ENCODE measurements at places on chromosomes 1 and 21.

DNA sequence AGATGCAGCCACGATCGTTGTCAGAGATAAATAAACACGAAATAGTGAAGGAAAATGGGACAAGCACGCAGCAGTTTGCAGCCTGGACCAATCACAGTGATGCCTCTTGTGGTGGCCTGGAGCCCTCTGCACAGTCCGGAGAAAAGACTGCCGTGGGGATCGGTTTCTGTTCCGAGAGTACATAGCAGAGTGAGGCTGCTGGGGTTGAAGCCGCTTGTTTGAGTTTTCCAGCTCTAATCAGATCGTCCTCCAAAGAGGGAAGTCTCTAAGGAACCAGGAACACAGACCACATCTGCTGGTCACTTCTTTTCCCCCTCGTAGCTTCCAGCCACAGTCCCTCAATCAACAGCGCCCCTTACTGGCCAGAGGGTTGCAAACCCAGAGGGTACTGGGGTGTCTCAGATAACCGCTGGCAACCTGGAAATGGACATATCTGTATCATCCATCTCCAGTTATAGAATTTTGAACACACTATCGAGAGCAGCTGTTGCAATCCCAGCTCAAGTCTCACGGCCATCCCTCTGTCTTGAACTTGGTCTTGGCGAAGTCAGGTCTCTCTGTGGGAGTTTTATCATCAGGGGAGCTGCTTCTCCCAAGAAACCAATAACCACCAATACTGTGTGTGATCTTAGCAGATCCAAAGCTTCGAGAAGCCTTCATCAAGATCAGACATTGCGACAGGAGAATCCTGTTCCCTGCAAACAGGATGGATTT lies 57.4 kb downstream of the OLIG1 start:
- DNase-seq: peak; percentile 30

- no peak for DNase-seq
Measured at GRCh38 chr1:11598461-11598860, 55.8 kb downstream of the FBXO2 start.

GRCh38 chr21:43303275-43304178 lies 123.4 kb downstream of the SIK1 start:
- no peak for DNase-seq

DNA sequence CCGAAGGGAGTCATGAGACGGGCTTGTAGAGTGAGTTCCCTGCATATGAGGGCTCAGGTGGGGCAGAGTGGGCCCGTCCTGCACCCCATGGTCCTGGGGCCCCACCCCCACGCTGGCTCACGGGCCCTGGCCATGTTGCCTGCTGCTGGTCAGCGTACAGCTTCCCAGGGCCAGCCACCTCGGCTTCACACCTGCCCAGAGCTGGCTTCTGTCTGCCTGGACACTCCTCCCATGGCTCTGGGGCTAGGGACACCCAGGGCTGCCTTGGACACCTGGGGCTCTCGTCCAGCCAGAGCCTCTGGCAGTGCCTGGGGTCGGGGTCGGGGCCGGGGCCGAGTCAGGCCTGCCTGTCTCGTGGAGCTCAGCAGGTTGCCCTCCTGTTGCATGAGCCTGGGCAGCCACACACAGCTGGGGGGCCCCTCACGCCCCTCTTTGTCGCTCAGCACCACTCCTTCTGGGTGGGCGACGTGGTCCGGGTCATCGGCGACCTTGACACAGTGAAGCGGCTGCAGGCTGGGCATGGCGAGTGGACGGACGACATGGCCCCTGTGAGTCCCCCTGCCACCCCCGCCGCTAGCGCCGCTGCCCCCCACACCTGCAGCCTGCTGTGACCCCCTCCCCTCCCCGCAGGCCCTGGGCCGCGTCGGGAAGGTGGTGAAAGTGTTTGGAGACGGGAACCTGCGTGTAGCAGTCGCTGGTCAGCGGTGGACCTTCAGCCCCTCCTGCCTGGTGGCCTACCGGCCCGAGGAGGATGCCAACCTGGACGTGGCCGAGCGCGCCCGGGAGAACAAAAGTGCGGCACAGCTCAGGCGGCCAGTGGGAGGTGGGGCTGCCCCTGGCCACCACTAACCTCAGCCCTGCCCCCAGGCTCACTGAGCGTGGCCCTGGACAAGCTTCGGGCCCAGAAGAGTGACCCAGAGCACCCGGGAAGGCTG lies 5.5 kb upstream of the MMP23B start:
- no peak for DNase-seq

DNA sequence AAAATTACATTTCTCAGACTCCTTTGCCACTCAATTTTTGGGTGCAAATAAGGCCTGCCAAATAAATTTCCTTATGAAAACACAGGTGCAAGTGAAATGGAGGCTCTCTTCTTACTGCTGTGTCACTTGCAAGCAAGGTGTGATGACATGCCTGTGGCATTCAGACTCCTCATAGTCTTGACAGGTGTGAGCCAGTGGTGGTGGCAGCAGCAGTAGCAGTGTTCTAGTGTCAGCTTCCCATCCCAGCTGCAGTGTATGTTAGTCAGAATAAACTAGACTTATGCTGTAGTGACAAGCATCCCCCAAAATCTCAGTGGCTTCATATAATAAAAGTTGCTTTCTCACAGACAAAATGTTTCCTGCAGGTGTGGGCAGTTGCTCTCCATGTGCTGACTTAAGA lies 3.8 kb upstream of the EEIG2 start:
- DNase-seq: no peak

GRCh38 chr1:201826830-201827229 lies 2.1 kb upstream of the IPO9 start:
- DNase-seq: no peak

DNA sequence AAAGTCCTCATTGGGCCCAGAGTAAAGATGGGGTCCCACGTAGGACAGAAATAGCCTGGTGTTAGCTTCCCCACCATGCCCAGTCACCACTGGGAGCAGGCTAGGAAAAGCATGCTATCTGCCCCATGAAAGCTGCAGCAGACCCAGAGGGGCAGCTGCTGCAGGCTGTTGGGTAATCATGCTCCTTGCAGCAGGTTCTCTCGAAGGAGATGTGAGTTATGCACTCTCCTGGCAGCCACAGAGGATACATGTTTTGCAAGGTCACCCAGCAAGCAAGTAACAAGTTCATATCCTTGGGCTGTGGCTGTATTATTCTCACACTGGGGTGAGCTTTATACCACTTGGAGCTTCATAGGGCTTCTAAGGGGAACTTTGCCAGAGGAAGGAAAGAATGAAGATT lies 9.1 kb upstream of the HEYL start:
- no peak for DNase-seq

DNA sequence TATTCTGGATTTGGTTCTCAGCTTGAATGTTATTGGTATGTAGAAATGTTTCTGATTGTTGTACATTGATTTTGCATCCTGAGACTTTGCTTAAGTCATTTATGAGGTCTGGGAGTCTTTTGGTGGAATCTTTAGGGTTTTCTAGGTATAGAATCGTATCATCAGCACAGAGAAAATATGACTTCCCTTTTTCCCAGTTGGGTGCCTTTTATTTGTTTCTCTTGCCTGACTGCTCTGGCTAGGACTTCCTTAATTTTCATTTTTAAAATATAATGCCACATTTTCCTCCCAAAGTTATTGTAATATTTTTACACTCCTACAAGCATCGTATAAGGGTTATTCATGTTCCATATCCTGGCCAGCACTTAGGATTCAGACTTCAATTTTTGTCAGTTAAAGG lies 111.1 kb downstream of the FNBP1L start:
- DNase-seq: no peak

- no peak for DNase-seq
Measured at GRCh38 chr1:186046437-186047211, 312.4 kb downstream of the HMCN1 start.

DNA sequence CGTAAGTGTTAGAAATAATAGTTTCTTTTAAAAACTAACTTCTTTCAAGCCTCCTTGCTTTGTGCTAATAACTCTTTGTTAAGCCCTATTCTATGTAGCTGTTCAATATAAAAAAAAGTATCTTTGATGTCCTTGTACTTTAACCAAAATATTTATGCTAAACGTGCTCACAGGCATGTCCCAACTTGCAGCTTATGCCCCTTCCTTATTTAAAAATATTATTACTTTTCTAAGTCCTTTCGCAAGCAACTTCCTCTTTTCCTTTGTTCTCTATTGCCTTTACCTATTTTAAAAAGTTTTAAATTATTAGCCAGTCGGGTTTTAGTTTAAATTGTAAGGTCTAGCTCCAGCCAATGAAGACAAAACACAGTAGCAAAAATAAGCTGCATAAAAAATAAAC lies 43.4 kb upstream of the NBPF3 start:
- DNase-seq: no peak

Measured in stimulated activated CD4-positive, alpha-beta T cell treated with anti-CD3 and anti-CD28 coated beads, Interleukin-12 subunit alpha, Interleukin-12 subunit beta, amount 100 ng/mL, for 24 hours (primary cell).